GF-D8 (cell line): ENCODE measurements at places on chromosomes 16 and 17.

DNA sequence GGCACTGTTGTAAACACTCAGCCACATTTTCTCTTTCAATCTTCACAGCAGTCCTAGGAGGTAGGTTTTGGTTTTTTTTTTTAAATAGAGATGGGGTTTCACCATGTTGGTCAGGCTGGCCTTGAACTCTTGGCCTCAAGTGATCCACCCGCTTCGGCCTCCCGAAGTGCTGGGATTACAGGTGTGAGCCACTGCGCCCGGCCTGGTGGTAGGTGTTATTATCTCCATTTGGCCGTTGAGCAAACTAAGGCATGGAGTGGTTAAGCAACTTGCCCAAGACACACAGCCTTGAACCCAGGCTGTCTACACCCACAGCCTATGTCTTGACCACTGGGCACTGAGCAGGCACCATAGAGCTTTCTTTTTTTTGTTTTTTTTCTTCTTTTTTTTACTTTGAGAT lies 8.6 kb downstream of the SGCA start:
- DNase-seq, result no peak

DNA sequence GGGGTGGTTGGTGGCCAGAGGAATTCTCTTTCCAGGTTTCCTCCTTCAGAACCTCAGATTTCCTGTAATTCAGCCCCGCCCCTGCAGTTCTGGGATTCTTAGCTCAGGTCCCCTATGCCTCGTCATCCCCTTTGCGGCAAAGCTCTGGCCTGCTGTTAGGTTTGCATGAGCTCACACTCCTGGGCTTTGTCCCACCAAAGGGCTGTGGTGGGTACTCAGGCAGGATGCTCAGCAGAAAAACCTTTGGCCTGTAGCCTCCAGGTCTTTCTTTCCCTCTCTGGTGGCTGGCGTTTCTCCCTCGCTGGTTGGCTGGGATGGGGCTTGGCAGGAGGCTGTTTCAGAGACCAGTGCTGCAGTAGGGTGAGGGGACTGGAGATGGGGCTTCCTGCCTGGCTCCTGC lies 9.6 kb upstream of the PLEKHG4 start:
- DNase-seq, result no peak

GRCh38 chr17:76536511-76537287 lies 810 bp downstream of the CYGB start:
- no peak for DNase-seq

DNA sequence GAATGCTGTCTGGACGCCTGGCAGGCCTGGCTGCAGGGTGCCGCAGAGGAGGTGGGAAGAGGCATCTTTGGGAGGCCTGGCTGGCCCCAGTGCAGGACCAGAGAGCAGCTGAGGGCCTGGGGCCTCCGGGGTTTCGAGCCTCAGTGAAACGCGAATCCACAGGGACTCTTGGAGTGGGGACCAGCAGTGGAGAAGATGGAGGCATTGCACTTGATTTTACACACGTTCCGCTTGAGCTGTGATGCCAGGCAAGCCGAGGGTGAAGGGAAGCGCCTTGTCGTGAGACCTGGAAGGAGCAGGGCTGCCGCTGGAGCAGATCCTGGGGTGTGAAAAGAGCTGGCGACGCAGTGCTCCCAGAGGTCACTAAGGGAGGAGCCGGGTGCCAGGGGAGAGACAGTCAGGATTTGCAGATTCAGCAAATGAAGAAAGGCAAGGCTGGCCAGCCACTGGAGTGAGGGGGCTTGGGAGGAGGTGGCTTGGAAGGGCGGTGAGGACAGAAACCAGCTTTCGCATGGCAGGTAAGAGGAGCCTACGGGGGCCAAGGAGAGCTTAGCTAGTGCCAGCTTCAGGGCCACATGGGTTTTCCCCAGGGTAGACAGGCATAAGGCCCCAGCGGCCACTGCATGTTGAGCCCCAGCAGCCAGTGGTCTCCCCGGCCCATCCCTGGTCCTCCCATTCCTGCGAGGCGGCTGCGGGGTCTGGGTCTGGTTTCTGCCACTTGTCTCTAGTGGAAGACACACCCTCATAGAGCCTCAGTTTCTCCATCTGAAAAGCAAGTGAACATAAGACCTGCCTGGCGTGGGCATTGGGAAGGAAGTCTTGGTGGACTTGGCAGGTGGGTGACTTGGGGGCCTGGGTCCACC lies 175.2 kb upstream of the CHMP6 start:
- no peak for DNase-seq

GRCh38 chr16:23452221-23452571 lies 793 bp downstream of the COG7 start:
- DNase-seq, result no peak

- DNase-seq, result peak; percentile 42
These were observed 11.7 kb downstream of the ERN1 start for GRCh38 chr17:64117981-64118979.

DNA sequence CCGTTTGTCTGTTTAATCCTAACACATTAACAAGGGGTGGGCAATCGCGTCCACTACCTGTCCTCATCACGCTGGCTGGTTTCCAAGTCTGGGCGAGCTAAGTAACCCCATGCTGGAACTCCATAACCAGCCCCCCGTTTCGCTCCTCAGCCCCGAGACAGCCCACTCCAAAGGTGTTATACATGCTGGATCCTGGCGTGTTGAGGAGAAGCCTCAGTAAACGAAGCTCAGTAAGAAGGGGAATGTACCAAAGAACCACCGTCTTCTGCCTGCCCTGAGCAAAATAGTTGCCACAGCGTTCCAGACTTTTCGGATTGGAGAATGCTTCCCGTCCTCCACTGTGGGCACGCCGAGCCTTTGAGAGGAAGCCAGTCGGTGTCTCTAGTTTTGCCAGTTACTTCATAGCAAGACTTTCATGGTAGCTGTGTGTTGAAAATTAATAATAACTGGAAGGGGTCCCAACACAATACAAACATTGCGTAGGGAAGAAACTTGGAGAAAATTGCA lies 16.1 kb upstream of the C17orf78 start:
- no peak for DNase-seq

DNA sequence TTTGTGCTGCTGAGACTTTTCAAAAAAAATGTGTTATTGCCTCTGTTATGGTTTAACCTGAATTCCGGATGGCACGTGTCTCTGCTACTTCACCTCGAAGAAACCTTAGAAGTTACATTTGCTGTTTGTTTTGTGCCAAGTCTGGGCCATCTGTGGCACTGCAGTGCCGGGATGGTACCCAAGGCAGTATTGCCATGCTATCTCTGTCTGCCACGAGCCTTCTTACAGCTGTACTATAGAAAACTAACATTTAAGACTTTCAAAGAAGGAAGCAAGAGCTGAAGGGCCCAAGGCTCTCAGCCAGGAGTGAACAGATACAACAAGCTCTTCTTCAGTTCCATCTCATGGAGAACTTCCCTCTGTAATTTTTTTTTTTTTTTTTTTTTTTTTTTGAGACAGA lies 73.7 kb upstream of the NOL11 start:
- DNase-seq, result no peak

GRCh38 chr17:41919165-41919817 lies 540 bp upstream of the ACLY start:
- DNase-seq, result no peak

DNA sequence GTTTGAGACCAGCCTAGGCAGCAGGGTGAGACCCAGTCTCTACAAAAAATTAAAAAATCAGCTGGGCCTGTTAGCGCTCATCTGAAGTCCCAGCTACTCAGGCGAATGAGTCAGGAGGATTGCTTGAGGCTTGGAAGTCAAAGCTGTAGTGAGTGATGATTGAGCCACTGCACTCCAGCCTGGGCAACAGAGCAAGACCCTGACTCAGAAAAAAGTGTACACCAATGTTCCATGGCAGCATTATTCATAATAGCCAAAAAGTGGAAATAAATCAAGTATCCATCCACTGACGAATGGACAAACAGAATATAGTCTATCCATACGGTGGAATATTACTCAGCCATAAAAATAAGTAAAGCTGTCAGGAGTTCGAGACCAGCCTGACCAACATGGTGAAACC lies 2.6 kb downstream of the NMRAL1 start:
- DNase-seq, result no peak

DNA sequence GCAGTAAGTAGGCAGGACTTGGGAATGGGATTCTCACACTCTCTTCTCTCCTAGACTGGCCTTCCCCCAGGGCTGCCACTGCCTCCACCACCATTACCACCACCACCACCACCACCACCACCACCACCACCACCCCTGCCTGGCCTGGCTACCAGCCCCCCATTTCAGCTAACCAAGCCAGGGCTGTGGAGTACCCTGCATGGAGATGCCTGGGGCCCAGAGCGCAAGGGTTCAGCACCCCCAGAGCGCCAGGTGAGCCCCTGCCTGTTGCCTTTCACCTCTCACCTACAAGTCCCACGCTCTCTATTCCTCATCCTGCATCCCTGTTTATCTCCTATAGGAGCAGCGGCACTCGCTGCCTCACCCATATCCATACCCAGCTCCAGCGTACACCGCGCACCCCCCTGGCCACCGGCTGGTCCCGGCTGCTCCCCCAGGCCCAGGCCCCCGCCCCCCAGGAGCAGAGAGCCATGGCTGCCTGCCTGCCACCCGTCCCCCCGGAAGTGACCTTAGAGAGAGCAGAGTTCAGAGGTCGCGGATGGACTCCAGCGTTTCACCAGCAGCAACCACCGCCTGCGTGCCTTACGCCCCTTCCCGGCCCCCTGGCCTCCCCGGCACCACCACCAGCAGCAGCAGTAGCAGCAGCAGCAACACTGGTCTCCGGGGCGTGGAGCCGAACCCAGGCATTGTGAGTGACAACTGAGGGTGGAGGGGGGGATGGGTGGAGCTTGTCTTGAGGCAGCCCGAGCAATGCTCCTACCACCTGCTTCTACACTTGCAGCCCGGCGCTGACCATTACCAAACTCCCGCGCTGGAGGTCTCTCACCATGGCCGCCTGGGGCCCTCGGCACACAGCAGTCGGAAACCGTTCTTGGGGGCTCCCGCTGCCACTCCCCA lies 7.9 kb upstream of the TMEM88 start:
- DNase-seq, result no peak

DNA sequence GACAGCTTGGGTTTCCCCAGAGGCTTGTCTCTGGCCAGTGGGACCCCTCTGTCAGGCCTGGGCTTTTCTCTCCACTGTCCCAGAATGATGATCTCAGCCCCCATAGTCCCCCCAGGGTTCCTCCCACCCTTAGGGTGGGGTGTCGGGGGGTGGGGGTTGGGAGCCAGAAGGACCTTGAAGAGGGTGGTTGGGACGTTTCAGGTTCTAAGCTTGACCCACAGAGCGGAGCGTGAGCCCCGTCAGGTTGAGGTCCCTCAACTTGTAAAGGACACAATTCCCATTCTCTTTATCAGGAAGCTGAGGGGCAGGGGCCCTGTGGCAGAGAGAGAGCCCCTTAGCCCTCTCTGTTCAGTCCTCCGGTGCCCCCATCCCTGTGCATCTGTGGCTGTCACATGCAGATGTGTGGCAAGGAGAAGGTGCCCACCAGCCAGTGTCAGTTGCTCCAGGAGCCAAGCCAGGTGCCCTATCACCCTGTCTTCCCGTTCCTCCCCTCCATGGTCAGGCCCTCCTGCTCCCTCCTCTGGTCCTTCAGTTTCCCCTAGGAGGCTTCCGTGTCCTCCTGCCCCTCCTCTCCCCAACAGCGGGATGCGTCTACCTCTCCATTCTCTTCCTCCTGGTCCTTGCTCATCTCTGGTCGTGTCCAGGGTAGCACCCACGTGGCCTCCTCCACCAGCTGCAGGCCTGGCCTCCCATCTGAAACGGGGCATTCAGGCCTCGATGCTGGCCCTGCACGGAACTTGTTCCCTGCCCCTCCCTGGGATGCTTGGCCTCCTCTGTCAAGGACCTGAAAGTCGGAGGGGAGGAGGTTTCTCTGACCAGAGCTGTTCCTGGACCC lies 1.5 kb upstream of the NTN3 start:
- DNase-seq, result no peak

DNA sequence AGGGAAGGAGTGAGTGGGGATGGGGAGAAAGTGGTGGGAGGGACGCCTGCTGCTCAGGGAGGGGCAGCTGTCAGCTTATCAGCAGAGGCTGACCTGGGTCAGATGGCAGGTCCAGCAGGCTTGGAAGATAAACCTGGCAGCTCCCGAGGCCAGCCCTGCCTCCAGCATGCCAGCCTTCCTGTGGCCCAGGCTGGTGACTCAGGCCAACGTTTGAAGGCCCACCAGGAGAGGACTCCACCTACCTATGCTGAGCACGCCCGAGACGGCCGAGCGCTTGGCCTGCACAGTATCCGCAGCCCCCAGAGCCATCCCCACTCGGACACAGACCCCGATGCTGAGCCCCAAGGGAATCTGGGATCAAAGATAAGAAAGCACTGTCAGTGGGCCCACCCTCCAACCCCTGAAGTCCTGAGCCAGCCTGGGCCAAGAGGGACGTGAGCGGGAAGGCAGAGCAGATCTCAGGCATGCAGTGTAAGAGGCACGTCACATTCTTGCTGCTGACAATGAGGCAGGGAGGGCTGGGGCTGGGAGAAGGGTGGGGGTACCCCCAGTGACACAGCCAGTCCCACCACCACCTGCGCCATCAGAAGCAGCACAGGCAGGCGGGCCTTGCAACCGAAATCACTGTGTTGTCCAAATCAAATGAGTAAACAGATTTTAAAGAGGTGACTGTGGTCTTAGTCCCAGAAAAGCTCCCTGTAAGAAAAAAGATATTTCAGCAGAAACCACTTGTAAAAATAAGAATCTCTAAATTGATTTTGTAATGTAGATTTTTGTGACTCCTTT lies 12.4 kb downstream of the SLC47A2 start:
- DNase-seq, result no peak

GRCh38 chr17:1019451-1019850 lies 22.5 kb downstream of the TIMM22 start:
- no peak for DNase-seq

- DNase-seq, result no peak
These were observed 327.3 kb upstream of the SOX9 start for GRCh38 chr17:71793518-71793917.

DNA sequence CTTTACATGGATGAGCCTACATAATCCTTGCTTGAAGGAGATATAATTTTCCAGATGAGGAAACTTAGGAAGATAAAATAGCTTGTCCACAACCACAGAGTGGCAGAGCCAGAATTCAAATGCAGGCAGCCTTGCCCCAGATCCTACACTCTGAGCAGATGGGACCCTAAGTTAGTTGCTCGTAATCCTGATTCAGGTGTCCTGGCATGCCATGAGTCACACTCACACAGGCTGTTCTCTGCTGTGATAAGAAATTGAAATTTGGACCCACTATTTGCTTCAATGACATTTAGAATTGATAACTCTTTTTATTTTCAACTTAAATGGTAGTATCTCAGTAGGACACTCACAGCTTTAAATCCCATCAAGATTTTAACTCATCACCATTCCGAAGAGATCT lies 150.7 kb upstream of the CACNG5 start:
- DNase-seq, result no peak

DNA sequence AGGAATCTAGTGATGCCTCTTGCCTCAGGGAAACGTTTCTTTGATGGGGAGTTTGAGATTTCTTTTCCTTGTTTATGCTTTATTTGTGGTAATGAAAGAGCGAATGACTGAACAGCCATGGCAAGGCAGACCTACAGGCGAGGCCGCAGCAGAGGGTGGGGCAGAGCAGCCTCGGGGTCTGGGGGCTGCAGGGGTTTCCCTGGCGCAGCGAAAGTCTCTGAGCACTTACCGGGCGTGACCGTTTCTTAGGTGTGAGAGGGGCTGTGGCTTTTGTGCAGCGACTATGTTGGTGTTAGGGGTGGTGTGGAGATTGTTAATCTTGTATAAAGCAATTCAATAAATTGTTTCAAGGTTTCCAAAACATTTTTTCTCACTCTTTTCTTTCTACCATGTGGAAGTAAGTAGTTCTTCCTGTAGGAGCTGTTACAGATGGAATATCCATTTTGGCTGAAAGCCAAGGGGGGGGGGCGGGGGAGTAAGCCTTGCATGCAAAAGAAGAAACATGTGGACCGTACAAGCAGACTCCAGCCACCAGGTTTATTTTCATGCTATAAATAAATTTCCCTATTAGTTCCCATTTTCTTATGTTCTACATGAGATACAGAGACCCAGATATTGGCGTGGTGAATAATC lies 34.8 kb downstream of the UBN1 start:
- DNase-seq, result no peak

GRCh38 chr17:34998205-34998604 lies 17.9 kb downstream of the LIG3 start:
- no peak for DNase-seq
